ENCODE measurements at places on chromosomes 5 and 9. TPM values are rescaled to one million over a fixed set of nuclear protein-coding genes. Genes with fewer than 3 reads are reported as not detected.

The CCNI2 gene
- total RNA-seq = 0.55 TPM

The SLC6A7 gene
- total RNA-seq = not detected

The GRXCR2 gene
- not detected for total RNA-seq

The PDCD1LG2 gene
- 6.3 TPM for total RNA-seq

The ENTPD2 gene
- total RNA-seq = 0.41 TPM

The CFAP77 gene
- total RNA-seq = not detected

The ADRA1B gene
- 7.1 TPM for total RNA-seq

The SGCD gene
- 7.5 TPM for total RNA-seq

The TMEM171 gene
- 0.43 TPM for total RNA-seq

The MRPL22 gene
- total RNA-seq = 31.4 TPM

The IL5 gene
- total RNA-seq = not detected

The CDKN2AIPNL gene
- total RNA-seq = 16.5 TPM

The IL31RA gene
- total RNA-seq = 0.14 TPM

The TBC1D13 gene
- 27.1 TPM for total RNA-seq

The ZNF300 gene
- total RNA-seq = 1.8 TPM

The ROR2 gene
- 5.5 TPM for total RNA-seq

The LTC4S gene
- 22.6 TPM for total RNA-seq

The FANCG gene
- total RNA-seq = 9.4 TPM

The PDGFRB gene
- 120 TPM for total RNA-seq

The C5orf52 gene
- not detected for total RNA-seq

The FAM221B gene
- not detected for total RNA-seq

The HRCT1 gene
- 10.8 TPM for total RNA-seq

The SPINK7 gene
- total RNA-seq = not detected

The SHOC1 gene
- not detected for total RNA-seq

The NTNG2 gene
- 7.6 TPM for total RNA-seq

The SLC6A18 gene
- not detected for total RNA-seq

The HTR1A gene
- total RNA-seq = not detected

The CSF1R gene
- 48.7 TPM for total RNA-seq

The FOXD4L3 gene
- not detected for total RNA-seq

The CDK9 gene
- 99.1 TPM for total RNA-seq

The SLC36A3 gene
- total RNA-seq = not detected

The BSPRY gene
- total RNA-seq = 10.8 TPM

The TSSK1B gene
- total RNA-seq = not detected

The GPR150 gene
- 0.49 TPM for total RNA-seq

The NEUROG1 gene
- total RNA-seq = not detected

The NDST1 gene
- total RNA-seq = 143 TPM

The CDX1 gene
- not detected for total RNA-seq

The SEMA6A gene
- 33.3 TPM for total RNA-seq

Data from upper lobe of right lung (tissue), 1 donor.